ENCODE measurements at places on chromosomes 5 and 9.
A peak's percentile ranks its signal among the peaks of the same experiment; 100 is the strongest.

GRCh38 chr5:55989860-55990259 lies 4.9 kb downstream of the IL6ST start:
- no peak for DNase-seq

- DNase-seq: no peak
These were observed 147.4 kb upstream of the LRRTM2 start for GRCh38 chr5:139022528-139022927.

DNA sequence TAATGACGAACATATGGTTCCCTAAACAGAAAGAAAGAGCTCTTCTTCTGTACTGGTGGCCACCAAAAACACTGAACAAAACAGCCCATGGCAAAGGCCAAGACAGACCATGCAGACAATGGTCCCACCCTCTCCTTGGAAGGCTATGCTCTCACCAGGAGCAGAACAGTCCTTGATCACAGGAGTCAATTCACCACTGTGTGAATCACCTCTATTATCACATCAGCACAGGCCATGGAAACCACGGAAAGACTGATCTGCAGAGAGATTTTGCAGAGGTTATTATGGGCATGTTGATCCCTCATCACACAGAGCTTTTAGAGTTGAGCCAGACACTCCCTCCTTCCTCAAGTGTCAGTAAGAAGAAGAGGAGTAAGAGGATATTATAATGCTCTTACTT lies 134.0 kb upstream of the RASEF start:
- DNase-seq: no peak

GRCh38 chr5:14503017-14503680 lies 78.4 kb upstream of the OTULINL start:
- no peak for DNase-seq

DNA sequence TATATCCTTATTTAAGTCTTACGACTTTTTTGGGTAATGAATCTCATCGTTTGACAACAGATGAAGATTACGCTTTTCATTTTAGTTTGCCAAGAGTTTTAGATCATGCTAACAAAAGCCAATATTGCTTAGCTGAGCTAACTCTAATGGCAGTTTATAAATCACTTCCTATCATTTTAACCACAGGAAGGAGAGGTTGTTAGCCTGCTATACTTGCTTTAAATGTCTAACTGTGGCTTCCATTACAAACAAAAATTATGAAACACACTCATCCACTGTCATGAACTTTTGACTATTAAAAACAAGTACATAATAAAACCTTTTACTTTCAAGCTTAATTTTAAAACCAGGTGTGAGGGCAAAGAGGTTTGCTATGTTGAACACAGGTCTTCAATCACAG lies 53.7 kb upstream of the ANKH start:
- DNase-seq: no peak

GRCh38 chr9:79104951-79105350 lies 466.8 kb upstream of the TLE4 start:
- no peak for DNase-seq

DNA sequence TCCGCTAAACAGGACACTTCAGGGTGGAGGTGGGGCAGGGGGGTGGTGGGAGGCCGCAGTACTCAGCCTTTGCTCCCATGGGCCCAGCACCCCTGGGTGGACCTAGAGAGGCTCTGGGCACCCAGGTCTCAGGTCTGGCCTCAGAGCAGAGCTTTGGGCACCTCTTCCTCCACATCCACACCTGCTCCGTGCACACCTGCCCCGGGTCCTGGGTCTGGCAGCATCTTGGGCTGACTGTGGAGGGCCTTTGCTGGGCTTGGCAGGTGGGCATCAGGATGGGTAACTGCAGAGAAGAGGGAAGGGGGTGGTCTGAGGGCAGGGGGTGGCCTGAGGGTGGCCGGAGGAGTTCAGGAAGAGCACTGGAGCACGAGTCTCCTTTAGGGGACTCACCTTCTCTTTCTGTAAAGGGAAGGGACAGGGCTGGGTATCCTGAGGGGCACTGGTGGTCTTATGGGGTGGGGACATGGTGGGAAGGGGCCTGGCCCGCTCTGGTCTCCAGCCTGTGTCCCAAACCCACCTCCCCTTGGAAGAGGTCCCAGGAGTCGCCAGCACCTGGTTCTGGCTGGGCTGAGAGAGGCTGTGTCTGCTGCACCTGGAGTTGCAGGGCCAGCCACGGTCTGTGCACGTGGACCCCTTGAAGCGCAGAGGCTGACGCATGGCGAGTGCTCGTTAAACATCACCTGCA lies 106.7 kb upstream of the IER5L start:
- DNase-seq: no peak

DNA sequence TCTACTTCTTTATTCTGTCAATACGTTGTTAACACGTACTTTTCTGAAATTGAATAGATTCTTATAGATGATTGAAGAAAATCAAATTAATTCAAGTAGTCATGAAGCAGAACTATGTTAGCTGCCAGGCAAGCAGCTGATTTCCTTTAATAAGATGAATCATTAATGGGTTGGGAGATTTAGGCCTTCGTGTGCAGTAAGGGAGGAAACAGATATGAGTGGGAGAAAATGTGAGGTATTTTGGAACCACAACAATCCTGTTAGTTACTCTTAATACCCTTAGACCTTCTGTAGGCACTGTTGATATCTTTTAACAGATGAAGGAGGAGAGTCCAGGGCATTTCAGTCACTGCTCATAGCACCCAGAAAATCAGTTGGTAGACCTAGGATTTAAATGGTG lies 121.0 kb downstream of the AOPEP start:
- DNase-seq: peak; percentile 57

- DNase-seq: no peak
These were observed 229.7 kb downstream of the MRPS30 start for GRCh38 chr5:45038366-45038987.

GRCh38 chr9:127967151-127967809 lies 13.5 kb downstream of the EEIG1 start:
- DNase-seq: no peak

DNA sequence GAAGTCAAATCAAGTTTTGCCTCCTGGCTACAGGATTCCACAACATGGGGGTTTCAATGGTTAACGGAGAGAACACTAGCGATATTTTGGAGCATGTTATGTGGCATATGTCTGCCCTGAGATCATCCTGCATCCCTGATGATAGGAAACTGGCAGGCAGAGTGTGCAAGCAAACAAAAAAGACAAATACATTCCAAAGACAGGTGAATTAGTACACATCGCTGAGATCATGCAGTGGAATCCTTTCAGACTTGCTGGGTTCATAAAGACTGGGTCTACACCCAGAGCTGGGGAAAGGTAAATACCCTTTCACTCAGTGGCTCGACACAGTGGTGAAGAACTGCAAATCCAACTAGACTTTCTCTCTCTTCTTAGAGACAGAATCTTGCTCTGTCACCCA lies 286.5 kb downstream of the EFNA5 start:
- no peak for DNase-seq

DNA sequence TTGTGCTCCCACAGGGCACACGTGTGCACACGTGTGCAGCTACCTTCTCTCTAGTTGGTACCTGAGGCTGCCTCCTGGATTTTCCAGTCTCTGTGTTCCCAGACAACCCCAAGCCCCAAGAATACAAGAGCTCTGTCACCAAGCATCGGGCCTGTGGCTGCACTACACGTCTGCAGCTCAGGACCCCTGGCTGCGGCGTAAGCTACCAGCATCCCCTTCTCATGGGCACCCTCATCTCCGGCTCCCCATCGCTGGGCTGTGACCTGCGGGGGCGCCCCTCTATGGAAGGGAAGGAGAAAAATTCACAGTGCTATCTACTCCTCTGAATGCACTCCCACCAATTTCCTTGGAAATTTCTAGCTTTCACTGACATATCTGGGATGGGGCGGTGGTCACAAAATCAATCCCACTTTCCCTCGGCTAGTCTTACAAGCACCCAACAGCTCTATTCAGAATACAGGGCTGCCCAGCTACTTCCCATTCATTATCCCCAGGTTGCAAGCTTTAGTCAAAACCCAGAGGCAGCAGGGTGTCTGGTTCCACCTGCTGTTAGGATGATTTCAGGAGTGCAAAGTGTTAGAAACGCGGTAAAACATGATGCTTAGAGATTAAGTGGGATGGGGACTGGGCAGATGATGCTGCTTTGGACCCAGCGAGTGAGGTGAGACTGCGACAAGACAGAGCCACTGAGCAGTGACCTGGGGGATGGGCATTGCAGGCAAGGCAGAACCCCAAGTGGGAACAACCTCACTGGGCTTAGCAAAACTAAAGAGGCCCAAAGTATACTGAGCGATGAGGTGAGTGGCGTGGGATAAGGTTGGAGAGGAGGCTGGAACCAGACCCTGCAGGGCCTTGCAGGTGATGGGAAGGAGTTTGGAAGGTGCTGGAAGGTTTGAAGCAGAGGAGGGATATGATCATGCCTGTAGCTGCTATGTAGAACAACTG lies 121.7 kb downstream of the KCNIP1 start:
- DNase-seq: no peak

DNA sequence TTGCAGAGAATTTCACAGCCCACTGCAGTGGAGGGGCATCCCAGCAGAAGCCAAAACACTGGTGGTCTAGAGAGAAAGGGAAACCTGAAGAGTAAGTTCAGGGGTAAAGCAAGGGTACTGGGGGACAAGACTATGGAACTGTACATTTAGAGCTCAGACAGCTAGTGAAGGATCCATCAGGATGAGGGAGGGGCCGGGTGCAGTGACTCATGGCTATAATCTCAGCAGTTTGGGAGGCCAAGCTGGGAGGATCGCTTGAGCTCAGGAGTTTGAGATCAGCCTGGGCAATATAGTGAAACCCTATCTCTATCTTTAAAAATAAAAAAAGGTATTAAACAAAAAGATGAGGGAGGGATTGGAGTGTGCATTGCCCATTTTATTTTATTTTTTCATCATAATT lies 7.8 kb upstream of the ANKH start:
- no peak for DNase-seq

DNA sequence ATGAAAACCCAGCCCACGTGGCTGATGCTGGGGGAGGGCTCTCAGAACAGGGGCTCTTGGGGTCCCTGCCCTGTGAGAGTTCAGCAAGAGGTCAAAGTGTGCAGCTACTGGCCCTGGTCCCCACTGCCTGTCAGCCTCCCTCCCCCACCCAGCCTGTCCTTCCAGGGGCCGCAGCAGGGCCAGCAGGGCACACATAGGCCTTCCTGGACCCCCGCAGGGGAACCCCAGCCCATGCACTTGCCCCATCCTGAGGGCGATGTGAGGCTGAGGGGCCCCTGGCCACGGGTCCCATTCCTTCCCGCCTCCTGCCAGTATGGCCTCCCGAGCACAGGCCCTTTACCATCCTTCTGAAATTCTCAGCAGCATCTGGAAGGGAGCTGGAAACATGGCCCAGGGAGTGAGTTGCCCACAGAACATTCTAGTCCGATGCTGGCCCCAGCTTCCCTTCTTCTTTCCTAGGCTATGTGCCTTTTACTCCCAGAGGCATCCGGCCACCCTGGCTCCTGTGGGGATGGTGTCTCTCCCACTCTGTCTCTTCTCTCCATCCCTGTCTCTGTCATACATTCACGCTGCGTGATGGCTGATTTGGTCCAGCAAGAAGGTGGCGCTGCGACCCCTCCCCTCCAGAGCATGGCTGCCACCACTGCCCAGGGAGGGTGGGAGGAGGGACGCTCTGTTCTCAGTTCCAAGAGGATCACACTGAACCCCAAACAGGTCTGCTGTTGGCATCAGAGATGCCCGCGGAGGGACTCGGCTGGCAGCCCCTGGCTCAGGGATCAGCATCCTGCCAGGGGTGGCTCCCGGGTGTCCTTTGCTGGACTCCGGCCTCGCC lies 19.6 kb downstream of the MRPL36 start:
- DNase-seq: no peak

DNA sequence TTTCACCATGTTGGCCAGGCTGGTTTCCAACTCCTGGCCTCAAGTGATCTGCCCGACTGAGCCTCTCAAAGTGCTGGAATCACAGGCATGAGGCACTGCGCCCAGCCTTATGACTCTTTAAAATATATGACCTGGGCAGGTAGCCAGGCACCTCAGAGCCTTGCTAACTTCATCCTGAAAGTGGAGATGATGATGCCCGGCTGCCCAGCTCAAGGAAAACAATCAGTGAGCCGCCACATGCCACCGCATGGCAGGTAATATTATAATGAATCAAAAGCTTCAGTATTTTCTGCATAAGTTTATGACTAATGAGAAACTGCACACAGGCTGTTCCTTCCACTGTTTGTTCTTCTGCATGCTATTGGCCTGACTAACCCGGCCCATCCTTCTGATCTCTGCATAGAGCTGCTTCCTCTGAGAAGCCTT lies 30.4 kb upstream of the DMRT1 start:
- no peak for DNase-seq

- no peak for DNase-seq
These were observed 72.2 kb downstream of the SLC12A2 start for GRCh38 chr5:128155776-128156175.

DNA sequence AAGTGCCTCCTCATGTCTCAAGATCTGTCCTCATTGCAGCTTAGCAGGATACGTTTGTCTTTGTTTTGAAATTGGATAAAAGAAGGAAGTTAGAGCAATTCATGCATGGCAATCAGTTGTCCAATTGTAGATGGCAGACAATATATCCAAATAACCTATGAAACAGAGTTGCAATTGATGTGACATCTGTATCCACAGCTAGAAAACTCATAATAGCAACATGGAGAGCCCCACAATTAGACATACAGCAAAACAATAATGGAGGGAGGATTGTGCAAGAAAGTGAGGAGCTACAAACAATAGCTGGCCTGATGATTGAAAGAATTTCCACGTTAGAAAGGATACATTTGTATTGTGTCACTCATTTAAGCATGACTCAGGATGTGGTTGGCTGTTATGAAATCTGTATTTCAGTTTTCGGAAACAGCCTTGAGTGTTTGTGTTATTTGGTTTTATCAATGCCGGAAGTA lies 132.0 kb downstream of the FAM174A start:
- no peak for DNase-seq

GRCh38 chr9:110028271-110028670 lies 179.7 kb downstream of the C9orf152 start:
- DNase-seq: no peak

- DNase-seq: no peak
These were observed 1.3 kb upstream of the HABP4 start for GRCh38 chr9:96448546-96449170.

DNA sequence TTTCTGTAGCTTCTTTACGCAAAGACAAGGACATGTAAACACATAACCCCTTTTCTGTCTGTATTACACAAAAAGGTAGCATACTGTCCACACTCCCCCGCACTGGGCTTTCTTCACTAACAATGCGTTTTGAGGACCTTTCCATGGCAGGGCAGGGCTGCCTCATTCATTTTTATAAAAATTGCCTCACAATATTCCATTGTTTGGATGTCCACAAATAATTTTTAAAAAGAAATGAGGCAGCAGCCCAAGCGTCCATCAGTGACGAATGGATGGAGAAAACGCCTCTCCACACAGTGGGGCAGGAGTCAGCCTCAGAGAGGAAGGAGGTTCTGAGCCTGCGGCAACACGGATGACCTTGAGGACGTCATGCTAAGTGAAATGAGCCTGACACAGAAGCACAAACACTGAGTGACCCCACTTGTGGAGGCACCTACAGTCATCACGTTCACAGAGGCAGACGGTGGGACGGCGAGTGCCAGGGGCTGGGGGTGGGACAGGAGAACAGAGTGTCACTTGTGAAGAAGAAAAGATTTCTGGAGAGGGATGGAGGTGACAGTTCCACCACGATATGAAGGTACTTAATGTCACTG lies 67.8 kb downstream of the RASGEF1C start:
- no peak for DNase-seq

- no peak for DNase-seq
These were observed 11.9 kb upstream of the AQP7 start for GRCh38 chr9:33414268-33414667.

GRCh38 chr9:128394379-128395168 lies 23.4 kb downstream of the URM1 start:
- DNase-seq: no peak

- no peak for DNase-seq
These were observed 106.9 kb downstream of the C9orf50 start for GRCh38 chr9:129513856-129514496.
